ENCODE measurements at places on chromosomes 11 and 22.

GRCh38 chr11:12052676-12053605 lies 44.5 kb upstream of the DKK3 start:
- no peak for DNase-seq

GRCh38 chr11:117702946-117703598 lies 93.9 kb downstream of the DSCAML1 start:
- peak; percentile 28 for DNase-seq

- peak; percentile 22 for DNase-seq
Measured at GRCh38 chr11:830295-831117, 2.2 kb upstream of the CD151 start.

GRCh38 chr11:78549624-78550409 lies 24.8 kb downstream of the NARS2 start:
- no peak for DNase-seq

GRCh38 chr22:48661984-48662383 lies 1165.7 kb downstream of the BRD1 start:
- no peak for DNase-seq

Measured in C1 segment of cervical spinal cord (tissue), 14 donors.